H4 (cell line): ENCODE measurements at places on chromosomes 6 and 20. TPM values are rescaled to one million over a fixed set of nuclear protein-coding genes. Genes with fewer than 3 reads are reported as not detected.

DNA sequence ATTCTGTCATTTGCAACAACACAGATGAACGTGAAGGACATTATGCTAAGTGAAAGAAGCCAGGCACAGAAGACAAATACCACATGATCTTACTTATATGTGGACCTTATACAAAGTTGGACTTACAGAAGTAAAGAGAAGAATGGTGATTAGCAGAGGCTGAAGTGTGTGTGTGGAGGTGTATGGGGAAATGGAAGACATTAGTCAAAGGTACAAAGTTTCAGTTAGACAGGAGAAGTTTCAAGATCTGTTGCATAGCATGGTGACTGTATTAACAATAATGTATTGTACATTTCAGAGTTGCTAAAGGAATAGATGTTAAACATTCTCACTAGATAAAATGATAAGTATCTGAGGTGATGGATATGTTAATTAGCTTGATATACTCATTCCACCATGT lies 348.3 kb upstream of the PRND start:
- DNase-seq = no peak

Gene SLC18B1
- total RNA-seq = 6.0 and 9.4 TPM in 2 replicates

DNA sequence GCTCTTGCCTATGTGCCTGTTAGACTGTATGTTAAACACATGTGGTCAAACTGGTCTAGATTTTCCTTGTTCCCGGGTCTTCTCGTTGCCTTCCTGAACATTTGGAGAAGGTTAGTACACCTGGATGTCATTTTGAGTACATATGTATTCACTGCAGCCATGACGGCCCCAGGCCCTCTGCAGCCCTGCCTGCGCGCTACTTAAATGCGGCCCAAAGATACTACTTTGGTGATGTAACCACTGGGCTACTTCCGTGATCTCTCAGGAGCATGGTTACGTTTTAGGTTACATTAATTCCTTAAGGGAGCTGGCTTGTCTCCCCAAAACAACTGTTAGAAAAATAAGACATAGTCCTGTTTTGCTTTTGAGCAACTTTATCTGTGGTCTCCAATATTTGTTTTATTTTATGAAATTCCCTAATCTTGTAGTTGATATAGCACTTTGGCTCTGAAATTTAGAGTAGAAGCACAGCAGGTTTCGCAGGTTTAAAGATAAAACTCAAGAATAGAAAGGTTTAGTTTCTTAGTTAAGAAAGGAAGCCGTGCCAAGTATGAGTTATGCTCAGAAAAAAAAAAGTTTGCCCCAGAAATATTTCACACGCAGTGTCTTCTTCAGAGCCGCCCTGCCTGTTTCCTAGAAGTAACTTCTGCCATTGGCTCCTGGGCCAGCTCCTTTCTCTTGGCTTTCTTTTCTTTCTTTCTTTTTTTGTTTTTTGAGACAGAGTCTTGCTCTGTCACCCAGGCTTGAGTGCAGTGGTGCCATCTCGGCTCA lies 38.1 kb downstream of the TIAM2 start:
- DNase-seq = no peak

- no peak for DNase-seq
Observed at GRCh38 chr6:20574355-20574754, 40.1 kb downstream of the CDKAL1 start.

Gene HCRTR2
- total RNA-seq = not detected in 2 replicates

DNA sequence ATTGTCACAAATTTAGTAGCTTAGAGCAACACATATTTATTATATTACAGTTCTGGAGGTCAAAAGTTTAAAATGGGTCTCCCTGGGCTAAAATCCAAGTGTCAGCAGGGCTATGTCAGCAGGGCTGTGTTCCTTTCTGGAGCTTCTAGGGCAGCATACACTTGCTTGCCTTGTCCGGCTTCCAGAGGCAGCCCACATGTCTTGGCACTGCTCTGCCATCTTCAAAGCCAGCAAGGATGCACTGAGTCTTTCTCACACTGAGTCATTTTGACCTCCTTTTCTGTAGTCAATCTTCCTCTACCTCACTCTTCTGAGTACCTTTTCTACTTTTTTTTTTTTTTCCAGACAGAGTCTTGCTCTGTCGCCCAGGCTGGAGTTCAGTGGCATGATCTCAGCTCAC lies 39.0 kb downstream of the ADGRF4 start:
- peak; percentile 23 for DNase-seq

GRCh38 chr6:167079853-167080297 lies 43.0 kb upstream of the CCR6 start:
- DNase-seq = no peak

Gene LY6G6C
- not detected in 2 replicates for total RNA-seq

Gene ARG1
- total RNA-seq = not detected in 2 replicates

DNA sequence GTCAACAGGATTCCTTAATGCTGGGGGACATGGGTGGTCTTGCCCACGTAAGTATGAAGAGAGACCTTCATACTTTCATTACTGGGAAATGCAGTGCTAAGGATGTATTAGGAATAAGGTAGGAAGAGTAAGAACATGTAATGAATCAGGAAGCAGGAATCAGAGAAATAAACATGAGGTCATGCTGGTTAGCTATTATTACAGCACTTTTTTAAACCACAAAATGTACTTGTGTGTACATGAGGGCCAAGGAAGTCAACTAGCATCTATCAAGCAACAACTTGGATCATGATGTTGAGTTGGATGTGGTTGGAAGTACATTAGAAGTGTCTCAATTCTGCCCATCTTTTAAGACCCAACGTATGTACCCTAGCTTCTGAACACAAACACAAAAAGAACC lies 63.5 kb upstream of the E2F3 start:
- peak; percentile 39 for DNase-seq

Gene GSS
- total RNA-seq = 67.0 and 72.4 TPM in 2 replicates

Gene RIMS4
- total RNA-seq = 3.2 and 4.1 TPM in 2 replicates

DNA sequence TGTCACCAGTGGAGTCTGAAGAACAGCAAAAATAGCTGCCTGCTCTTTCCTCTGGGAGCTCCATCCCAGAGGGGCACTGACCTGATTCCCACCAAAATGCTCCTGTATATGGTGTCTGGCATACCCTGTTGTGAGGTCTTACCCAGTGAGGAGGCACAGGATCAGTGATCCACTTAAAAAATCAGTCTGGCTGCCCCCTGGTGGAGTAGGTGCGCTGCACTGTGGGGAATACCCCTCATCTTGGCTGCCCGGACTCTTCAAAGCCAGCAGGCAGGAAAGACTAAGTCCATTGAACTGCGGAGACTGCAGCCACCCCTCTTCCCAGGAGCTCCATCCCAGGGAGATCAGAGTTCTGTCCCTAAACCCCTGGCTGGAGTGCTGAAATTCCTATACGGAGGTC lies 230.9 kb upstream of the HTR1E start:
- DNase-seq = no peak

DNA sequence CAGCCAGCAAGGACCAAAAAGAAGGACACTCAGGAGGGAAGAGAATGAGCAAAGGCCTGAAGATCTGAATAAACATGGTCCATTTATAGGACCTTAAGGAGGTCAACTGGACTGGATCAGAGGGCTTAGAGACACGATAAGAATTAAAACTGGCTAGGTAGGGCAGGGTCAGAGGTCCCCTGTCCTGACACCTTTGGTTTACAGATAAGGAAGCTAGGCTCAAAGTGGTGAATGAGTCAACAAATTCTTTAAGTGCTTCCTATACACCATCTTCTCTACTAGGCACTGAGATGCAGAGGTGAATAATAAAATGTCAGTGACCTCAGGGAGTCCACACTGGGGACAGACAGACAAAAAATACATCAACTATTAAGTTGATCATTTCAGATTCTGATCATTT lies 70.3 kb downstream of the HIVEP2 start:
- DNase-seq = no peak

DNA sequence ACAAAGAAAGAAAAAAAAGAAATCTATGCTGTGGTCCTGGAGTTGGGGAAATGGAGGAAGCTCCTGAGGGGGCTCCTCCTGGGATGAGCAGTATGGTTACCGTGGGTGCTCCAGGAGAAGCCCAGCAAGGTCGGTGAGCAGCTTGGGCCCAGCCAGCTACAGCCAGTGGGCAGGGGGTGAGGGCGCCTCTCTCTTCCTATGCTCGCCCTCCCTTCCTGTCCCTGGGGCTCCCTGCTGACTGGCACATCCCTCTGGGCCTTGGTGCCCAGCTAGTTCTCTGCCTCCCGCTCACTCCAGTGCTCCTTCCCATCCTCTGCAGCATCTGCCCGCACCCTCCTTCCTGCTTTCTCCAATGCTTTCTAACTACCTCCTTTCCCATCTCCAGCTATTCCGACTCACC lies 16.6 kb downstream of the CD40 start:
- no peak for DNase-seq

GRCh38 chr20:48769069-48769983 lies 58.5 kb downstream of the PREX1 start:
- no peak for DNase-seq
